Stimulated activated CD4-positive, alpha-beta T cell treated with anti-CD3 and anti-CD28 coated beads, Interleukin-12 subunit alpha, Interleukin-12 subunit beta, amount 100 ng/mL, for 24 hours (primary cell): ENCODE measurements at places on chromosomes 7 and 10.

DNA sequence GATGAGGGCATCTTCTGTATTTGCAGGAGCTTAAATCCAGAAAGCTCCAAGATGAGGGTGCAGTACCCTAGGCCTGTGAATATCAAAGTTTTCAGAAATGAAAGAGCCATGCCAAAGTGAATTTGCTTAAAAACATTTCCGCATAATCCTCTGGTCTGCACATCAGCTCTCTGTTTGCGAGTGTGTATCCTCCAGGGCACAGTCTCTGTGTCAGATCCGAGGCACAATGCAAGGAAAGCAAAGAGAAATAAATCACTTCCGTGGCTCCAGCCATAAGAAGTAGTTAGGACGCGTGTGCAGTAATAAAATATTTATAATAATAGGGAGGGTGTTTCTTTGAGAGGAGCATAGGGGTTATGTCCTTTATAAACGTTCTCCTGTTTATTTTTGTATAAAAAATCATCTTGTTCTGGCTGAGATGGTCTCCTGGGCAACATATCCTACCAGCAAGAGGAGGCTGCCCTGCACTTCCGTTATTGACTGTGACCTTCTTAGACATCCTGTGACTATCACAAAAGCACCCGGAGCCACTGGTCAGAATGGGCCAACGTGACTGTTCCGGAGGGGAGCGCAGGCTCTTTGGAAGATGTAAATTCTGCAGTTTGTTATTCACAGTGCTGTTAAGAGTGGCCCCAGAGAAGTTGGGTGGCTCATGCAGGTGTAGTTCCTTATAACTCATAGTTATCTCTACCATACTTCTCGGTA lies 667.6 kb upstream of the FOXK1 start:
- DNase-seq, result no peak

DNA sequence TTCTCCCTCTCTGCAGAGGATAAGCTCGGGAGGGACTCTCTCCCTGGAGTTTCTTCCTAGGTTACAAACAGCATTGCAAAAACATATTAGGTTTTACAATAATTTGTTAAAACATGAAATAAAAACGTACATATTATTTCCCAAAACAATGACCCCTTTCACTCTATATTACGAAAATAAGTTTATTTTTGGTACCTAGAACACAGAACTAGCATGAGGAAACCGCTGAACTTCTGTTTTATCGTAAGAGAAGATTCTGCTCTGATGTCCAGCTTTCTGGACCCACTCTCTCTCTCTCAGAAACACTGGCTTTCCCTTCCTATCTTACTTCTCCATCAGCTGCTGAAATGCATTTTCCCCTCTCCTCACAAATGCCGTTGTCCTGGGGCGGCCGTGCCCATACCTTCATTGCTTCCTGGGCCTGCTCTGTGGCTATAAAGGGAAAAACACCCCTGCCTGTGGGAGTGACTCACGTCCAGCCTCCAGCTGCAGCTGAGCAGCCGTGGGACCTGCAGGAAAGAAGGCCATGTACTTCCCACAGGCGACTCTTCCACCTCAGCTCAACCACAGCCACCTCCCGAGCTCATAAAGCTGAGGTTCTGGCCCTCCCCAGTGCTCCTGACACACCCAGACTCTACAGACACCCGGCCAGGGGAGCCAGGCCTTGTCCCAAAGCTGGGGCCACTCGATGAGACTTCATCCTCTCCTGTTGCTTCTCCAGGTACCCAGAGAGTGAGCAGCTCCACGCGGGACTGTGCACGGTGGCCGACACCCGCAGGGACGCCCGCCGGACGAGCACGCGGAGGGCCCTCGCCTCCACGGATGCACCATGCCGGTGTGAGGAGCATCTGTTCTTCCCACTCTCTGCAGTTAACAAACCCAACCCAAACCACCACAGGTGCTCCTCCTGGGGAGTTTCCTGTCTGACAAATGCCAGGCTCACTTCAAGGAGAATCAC lies 3.1 kb downstream of the GPER1 start:
- no peak for DNase-seq

DNA sequence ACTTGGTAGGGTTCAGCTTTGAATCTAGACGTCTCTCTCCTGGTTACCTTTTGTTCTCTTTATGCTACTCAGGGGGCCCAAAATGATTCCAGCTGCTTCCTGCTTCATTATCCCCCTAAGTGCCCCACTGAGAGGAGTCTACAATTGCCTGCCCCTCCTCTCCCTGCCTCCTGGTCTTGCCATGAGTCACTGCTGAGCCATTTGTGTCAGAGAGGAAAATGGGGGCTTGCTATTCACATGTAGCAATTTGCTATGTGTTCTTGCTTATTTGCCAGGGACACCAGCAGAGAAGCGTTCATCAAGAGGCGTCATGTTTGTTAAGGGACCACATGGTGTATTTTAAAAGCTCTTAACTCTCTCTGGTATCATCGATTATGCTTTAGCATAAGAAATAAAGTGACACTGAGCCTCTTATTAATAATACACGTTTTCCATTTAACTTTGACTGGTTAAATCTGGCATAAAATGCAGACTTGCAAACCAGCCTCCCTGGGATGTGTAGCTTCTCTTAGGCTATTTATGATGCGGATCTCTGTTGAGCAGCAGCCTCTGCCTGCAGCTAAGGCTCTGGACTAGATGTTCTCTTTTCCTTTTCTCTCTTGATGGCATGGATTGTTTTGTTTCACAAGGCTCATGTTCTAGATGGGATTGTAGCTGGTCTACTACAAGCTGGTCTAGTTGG lies 239.3 kb downstream of the AUTS2 start:
- no peak for DNase-seq

DNA sequence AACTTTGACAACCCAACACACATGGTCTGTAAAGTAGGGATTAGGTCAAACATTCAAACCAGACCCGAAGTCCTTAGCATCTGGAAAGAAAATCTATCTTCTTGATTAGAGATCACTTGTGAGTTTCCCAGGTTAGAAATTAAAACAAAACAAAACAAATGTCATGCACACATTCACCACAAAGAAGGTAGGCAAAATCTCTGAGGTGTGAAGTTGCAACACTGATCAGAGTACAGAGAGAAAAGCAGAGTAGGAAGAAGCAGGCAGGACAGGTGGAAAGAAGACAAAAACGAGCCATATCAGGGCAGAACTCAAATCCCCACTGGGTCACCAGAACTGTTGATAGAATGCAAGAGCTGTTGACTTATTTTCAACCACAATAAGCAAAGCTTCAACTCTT lies 102.8 kb upstream of the THSD7A start:
- DNase-seq, result no peak

DNA sequence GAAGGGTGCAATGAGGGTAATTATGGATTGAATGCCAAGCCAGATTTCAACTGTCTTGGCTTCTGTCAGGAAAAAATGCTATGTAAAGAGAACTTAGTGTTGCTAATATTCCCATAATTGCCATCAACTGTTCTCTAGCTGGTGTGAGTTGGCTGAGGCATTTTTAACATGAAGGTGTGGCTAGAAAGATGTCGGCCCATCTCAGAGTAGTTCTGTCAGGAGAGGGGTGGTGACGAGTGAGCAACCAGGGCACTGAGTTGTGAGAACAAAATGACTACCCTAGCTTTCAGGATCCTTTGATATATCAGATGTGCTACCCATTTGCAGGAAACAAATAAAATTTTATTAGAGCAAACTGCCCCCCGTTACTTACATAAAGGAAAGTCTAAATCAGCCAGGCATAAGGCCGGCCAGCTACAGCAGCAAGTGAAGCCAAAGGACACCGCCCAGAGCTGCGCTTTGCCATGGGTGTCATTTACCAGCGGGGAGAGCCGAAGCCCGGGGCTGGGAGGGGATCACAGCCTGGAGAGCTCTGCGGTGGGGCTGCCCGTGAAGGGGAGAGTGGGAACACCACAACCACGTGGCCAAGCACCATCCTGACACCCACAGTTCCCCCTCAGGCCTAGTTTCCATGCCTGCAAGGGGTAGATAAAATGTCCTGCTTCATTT lies 141.4 kb downstream of the ICA1 start:
- DNase-seq, result no peak

DNA sequence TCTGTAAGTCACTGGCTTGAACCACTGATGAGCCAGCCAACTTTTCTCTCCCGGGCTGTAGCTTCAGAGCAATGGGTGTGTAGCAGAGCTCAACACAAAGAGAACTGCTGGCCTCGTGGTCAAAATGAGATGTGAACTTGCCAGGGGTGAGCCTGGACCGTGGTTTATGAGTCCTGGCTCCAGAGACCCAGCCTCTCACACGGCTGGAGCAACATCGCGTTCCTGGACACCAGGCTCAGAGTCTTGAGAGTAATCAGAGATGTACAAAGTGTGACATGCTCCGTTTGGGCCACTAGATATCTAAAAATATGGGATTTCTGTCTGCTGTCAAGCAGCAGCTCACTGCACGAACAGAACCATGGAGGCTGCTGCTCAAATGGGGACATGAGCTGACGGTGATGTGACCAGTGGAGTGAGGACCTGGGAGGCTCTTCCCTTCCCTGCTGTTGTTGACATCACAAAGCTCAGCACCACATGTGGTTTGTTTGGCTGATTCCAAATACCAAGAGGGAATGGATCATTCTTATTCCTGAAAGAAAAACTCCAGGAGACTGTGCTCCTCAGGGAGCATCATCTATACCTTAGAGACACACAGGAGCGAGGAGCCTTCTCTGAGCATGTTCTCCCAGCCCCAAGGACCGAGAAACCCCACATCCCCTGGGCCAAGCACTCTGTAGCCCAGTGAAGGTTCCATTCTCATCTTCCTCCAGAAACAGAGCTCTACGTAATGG lies 9.2 kb upstream of the SVIL start:
- DNase-seq, result no peak

DNA sequence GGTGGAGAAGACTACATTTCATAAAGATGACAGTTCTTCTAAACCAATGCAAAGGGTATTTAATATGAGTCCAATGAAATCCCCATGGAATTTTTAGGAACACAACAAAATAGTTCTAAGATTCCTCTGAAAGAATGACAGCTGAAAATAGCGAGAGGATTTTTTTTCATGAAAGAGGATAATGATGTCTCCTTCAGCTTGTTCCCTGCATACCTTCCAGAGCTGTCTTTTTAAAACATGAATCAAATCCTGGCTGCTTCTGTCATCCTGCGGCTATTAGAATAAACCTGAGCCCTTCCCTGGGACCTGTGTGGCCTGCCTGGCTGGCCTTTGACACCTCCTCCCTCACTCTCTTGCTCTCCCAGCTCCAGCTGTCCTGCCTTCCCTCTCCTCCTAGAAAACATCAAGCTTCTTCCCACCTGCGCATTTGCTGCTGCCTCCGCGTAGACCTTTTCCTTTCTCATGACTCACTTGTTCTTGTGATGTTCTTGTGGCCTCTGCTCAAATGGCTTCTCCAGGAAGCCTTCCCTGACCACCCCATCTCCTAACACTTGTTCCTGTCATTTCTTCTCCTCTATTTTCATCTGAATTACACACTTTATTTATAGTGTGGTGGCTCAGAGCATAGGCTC lies 57.4 kb downstream of the EEPD1 start:
- DNase-seq, result no peak

DNA sequence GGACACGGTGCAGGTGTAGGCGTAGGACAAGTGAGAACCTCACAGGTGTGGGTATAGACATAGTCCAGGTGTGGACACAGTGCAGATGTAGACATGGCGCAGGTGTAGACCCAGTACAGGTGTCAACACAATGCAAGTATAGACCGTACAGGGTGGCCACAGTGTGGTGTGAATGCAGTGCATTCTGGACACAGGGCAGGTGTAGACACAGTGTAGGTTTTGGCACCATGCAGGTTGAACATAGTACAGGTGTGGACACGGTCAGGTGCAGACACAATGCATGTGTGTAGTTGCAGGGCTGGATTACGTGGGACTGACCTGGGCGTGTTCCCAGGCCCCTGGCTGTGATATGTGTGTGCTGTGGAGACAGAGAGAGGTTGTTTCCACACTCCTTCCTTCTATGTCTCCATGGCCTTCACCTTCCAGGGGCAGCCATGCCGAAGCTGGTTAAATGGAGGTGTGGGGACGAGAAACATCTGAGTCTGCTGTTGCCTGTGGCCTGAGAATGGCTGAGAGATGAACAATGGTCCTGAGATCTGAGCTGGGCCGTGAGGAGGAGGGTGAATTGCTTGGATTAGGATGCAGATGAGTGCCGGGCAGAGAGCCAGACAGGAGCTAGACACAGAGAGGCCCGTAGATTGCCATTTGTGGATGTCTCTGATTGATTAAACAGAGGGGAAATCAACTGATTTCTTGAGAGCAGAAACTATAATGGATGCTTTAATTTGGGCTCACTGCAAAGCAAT lies 343.9 kb upstream of the SHH start:
- no peak for DNase-seq

GRCh38 chr10:130244031-130244927 lies 108.1 kb downstream of the GLRX3 start:
- no peak for DNase-seq

GRCh38 chr10:70475661-70476060 lies 2.9 kb upstream of the PALD1 start:
- DNase-seq, result no peak

GRCh38 chr7:138164804-138165203 lies 88.5 kb downstream of the AKR1D1 start:
- DNase-seq, result no peak

DNA sequence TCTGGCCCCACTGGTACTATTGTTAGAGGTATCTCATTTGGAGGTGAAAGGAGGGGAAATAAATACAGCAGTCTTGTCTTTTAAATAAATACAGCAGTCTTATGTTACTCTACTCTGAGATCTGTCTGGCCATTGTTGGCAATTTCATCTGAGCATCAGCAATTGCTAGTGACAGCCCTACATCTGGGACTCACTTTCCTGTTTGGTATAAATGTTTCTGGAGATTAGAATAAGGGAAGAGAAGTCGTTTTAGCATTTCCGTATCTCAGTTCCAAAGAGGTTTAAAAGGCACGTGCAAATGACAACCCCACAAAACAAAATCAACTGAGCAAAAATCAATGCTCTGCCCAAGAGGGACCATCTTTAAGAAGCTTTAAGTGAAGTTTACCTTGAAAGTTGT lies 18.1 kb upstream of the CNNM2 start:
- no peak for DNase-seq

- no peak for DNase-seq
These were observed 11.9 kb downstream of the PSTK start for GRCh38 chr10:122992031-122992585.

DNA sequence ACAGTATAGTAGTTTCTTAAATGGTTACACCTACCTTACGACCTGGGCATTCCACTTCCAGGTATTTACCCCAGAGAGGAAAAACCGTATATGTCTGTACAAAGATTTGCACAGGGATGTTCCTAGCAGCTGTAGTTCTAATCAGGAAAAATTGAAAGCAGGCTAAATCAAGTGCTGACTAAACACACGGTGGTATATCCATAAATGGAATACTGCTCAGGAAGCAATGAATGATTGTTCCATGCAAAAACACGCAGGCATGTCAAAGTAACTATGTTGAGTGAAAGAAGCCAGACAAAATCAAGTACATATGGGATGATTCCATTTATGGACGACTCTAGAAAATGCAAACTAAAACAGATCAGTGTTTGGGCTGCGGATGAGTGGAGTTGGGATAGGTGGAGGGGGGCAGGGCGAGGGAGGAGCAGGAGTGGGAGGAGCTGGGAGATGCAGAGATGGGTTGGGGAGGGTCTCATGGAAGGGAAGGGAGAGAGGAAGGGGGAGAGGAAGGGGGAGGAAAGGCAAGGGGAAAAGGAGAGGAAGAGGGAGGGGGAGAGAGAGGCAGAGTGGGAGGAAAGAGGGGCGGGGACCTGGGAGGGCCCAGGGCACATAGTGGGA lies 484 bp upstream of the MSRB2 start:
- no peak for DNase-seq

GRCh38 chr10:92901819-92902251 lies 53.5 kb downstream of the EXOC6 start:
- DNase-seq, result no peak
